Activated T-cell treated with anti-CD3 and anti-CD28 coated beads for 24 hours (primary cell): ENCODE measurements at places on chromosomes 13 and 19.

DNA sequence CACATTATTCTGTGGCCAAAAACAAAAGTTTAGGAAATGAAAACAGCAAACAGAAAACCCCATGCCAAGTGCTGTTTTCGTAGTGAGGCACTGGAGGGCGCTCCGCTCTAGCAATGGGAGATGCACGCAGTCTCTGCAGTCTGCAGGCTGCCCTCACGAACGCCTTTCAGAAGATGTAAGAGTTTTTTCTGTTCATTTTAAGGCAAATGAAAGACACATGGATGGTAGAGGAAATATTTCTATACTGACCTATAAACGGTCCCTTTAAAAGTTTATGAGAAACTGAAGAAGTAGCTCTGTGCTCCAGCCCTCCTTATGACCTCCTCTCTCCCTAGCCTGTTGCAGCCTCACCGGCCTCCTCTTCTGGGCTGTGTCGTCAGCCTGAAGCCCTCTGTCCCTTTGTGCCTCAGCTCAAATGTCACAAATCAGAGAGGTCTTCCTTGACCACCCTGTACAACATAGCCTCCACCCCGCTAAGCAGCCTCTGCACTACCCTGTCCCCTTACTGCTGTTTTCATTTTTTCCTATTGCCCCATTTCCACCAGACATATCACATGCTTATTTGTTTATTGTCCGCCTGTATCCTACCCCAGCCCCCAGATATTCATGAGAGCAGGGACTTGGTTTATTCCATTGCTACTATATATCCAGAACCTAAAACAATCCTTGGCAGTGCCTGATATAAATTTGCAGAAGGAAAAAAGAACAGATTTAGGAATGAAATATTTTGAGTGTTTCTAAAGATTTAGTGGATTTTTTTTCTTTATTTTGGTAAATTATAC, 116.4 kb downstream of the TM9SF2 start:
- DNase-seq: no peak

- no peak for DNase-seq
Observed at GRCh38 chr13:85419611-85420010, 379.6 kb downstream of the SLITRK6 start.

- no peak for DNase-seq
Observed at GRCh38 chr13:65889368-65889767, 1340.8 kb downstream of the PCDH9 start.

DNA sequence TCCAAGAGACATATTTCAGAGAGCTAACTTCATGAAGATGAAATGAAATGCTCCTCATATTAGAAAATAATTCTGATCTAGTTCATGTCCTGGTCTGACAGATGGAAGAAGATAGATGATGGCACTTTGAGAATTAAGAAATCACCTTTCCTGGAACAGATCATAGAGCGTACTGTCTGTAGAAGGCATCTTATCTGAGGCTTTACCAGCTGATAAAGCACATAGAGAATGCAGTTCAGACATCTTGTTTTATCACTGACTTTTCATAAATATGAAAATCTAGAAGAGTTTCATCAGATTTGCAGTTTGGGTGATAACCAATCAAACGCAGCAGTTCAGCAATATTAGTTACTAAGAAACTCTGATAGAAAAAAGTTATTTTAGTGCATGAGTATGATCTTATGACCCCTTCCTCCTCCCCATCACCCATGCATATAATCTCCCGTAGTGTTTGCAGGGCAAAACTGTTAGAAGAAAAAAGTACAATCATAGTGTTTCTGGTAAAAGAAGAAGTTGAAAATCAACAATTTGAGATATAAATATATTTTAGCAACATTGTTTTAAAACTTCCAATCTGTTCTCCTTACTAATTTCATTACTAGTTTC, 585.2 kb downstream of the PCDH9 start:
- DNase-seq: no peak

GRCh38 chr19:49362048-49362928, at the start of gene TEAD2:
TSS of gene TEAD2 (minus strand) at chr19:49362416. CDS start at chr19:49360075, 2,341 bp downstream.
- DNase-seq: no peak

DNA sequence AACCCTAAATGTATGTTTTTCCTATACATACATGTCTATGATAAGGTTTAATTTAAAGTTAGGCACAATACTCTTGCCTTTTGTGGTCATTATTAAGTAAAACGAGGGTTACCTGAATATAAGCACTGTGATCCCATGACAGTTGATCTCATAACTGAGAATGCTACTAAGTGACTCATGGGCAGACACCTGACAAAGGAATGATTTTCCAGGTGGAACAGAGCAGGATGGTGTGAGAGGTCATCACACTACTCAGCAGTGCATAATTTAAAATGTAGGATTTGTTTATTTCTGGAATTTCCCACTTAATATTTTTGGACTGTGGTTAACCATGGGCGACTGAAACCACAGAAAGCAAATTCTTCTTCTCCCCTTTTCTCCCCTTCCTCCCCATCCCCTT, 178.9 kb downstream of the UGGT2 start:
- DNase-seq: no peak

- DNase-seq: no peak
Observed at GRCh38 chr13:74931698-74932433, 550.1 kb downstream of the TBC1D4 start.

DNA sequence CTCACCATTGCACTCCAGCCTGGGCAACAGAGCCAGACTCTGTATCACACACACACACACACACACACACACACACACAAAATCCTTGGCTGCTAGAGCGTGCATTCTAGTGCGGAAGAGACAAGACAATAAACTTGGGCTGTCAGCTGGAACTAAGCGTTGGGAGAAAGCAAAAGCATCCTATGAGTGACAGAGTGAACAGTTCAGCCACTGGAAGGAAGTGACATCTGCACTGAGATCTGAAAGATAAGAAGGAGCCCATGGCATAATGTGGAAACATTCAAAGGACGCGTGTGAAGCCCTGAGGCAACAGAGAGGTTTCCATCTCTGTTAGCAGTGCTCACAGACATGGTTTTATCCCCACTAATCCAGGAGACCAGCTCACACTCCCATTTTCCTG, 3.5 kb upstream of the SLC1A5 start:
- no peak for DNase-seq

DNA sequence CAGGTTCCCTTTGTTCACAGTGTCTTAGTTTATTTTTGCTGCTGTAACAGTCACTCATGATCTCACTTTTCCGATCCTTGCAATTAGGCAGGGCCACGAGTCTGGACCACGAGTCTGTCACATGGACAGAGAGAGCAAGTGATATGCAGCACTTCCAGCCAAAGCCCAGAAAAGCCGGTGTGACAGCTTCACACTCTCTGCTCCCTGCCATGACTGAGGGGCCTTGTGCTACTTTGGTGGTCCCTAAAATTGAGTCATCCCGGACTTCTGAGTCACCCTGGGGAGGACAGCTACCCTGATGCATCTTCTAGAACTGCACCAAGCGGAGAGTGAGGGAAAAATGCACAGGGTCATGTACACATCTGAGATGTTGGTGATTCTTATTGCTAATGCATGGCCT, 179.6 kb downstream of the EFNB2 start:
- no peak for DNase-seq

DNA sequence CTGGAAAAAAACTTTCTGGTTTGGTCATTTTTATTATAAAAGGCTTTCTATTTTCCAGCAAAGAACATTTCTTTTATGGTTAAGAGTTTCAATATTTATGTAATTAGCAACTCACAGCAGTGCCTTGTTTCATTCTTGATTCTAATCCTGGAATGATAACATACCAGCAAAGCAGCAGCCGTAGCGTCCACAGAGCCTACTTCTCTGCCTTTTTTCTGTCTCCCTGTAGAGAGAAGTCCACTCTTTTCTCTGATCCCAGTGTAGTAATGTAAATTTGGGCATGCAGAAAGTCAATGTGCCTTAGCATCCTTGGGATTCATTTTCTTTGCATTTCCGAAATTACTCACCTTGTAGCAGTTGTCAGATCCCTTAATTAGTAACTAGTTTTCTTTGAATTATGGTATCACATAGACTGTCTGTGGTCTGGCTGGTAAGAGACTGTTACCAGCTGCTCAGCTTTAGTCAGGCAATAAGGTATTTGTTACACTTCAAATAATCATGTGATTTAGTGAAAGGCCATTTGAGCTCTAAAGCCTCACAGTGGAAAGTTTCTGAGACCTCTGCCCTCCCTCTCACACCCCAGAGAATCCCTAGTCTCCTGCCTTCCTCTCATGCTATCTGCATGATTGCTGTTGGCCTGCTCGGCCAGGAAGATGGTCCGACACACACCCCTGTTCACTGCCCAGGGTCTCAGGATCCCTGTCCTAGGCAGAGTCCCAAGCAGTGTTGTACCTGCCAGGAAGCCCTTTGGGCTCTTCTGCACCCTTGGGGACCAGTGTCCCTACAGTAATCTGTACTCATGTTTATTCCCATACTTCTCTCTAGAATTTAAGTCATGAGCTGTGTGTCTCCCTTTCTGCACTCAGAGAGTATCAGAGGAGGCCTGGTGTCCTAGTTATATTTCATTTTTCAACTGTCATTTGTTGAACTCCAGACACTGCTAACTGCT, 86.3 kb downstream of the LRCH1 start:
- DNase-seq: no peak

DNA sequence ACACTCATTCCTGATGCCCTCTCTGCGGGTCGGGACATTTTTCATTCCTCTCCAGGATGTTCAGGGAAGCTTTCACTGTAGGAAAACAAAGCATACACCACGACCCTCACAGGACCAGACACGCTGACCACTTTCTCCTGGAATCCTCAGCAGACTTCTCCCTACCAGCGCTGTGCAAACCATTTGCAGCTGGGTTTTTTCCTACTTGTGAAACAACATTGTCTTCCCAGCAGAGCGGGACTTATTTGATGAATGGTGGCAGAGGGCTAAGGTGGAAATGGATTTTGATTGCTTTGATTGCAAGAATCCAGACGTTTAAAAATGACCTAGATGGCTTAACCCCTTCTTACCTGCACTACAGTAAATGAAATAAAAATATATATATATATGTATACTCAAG, 265.9 kb downstream of the TBC1D4 start:
- no peak for DNase-seq

GRCh38 chr19:13633109-13633508, 126.8 kb upstream of the CACNA1A start:
- DNase-seq: no peak

DNA sequence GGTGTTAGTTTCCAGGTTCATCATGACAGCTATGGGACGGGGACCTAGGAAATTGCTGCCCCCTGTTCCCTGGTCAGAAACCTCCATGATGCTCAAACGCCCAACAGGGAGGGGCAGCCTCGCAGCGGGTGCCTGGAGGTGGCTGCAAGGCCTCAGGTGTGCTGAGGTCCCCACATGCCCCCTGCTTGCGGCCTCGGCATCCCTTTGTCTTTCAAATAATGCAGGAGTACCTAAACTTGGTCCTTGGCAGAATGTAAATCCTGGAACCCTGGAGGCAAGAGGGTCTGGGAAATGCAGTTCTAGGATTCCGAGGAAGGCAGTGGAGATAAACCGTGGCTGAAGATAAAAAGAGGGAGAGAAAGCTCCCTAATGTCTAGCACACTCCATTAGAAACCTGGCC, 52.4 kb downstream of the SKA3 start:
- DNase-seq: no peak

GRCh38 chr13:25977671-25978070, 74.1 kb downstream of the SHISA2 start:
- no peak for DNase-seq

DNA sequence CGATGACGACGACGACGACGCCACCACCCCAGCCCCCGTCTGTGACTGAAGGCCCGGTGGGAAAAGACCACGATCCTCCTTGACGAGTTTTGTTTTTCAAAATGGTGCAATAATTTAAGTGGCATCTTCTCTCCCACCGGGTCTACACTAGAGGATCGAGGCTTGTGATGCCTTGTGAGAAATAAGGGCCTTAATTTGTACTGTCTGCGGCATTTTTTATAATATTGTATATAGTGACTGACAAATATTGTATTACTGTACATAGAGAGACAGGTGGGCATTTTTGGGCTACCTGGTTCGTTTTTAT, 2.5 kb downstream of the KLF2 start:
- no peak for DNase-seq

- DNase-seq: no peak
Observed at GRCh38 chr19:16141043-16141442, 2.4 kb upstream of the HSH2D start.

DNA sequence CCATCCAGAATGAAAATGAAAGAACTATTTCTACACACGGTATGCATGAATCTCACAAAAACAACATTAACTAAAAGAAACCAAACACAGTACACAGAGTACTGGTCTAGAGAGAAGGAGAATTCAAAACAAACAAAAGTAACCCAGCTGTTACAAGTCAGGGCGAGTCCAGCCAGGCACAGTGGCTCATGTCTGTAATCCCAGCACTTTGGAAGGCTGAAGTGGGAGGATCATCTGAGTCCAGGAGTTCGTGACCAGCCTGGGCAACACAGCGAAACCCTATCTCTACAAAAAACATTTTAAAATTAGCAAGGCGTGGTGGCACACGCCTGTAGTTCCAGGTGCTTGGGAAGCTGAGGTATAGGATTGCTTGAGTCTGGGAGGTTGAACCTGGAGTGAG, 1.7 kb upstream of the PSMC4 start:
- no peak for DNase-seq

GRCh38 chr19:46371371-46371901, 24.5 kb downstream of the PPP5C start:
- no peak for DNase-seq

DNA sequence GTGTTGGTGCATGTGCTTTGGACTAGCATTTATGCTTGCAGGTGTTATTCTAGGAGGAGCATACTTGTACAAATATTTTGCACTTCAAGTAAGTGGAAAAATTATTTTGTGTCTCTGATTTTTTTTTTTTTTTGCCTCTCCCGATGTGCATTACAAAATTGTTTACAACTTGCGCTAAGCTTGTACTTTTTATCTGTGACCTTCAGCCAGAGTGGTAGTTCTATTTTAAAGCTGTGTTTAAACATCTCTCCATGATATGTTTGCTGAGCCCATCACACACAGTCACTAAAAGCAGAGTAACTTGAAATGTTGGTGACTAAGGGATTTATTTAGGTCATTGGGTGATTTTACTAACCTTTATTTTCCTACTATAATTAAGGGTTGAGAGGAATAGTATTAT, 20.8 kb downstream of the ITM2B start:
- no peak for DNase-seq

DNA sequence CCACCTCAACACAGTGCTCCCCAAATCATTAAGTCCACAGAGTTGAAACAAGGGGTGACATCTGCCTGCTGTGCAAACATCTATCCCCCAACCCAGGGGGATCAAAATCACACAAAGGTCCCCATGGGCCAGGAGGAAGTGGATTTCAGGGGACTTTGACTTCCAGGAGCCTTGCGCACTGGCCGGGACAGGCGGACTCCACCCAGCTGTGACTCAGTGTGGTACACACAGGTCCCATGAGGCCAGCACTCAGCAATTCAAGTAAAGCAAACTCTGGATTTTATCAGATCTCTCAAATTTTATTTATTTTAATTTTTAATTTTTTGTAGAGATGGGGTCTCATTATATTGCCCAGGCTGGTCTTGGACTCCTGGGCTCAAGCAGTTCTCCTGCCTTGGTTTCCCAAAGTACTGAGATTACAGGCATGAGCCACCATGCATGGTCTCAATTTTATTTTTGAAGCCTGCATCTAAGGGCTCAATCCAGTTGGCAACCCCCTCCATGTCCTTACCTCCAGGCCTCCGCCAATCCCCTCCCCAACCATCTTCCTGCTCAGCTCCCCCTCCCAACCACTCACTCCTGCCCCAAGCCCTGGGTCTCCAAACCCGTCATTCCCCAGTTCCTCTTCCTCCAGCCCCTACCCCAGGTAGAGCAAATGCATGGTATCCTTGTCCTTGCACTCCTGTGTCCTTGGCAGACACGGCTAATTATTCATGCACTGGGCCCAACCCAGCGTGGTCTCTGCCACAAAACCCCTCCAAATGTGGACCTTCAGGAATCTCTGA, 18.2 kb downstream of the ARHGAP33 start:
- no peak for DNase-seq

- no peak for DNase-seq
Observed at GRCh38 chr13:39410096-39410901, 192.7 kb downstream of the LHFPL6 start.
